ENCODE measurements at places on chromosomes 4 and X.

- DNase-seq, result no peak
These were observed 34.5 kb upstream of the SPRY1 start for GRCh38 chr4:123362103-123362502.

GRCh38 chr4:153472122-153473037 lies 6.2 kb downstream of the TMEM131L start:
- no peak for DNase-seq

DNA sequence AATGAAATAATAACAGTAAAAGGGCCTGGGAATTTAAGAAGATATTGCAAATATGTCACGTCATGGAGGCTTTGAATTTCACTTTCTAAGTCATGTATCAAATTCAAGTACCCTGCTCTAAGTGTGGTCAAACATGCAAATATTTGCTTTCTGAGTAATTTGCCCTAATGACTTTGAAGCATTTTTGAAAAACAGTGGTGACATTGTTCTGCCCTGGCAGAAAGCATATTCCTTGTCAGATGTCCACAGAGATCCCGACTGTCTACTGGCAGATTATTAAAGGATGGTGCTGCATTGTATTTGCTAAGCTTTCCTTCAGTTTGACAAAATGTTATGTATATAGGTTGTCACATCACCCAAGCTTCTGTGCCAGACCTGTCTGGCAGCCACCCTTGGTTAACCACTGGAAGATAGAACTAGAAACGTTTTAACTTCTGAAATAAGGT lies 92.5 kb downstream of the ANK2 start:
- DNase-seq, result peak; percentile 81

DNA sequence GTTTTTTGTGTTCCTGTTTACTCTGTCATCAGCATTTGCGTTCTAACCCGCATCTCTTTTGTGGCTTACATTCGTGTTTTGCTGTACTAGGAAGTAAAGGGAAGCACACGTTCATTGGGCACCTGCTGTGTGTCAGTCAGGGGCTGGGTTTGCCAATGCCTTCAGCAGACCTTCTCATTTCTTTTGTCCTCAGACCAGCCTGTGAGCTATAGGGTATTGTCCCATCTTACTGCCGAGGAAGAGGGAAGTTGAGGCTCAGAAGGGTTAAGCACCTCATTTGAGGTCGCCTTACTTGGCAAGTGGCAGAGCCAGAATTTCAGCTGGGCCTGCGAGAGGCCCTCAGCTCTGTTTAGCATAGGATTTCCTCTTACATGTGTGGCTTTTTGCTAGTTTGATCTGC lies 8.7 kb downstream of the TBC1D14 start:
- no peak for DNase-seq

- no peak for DNase-seq
These were observed 69.0 kb upstream of the ATOH1 start for GRCh38 chr4:93759506-93759905.

DNA sequence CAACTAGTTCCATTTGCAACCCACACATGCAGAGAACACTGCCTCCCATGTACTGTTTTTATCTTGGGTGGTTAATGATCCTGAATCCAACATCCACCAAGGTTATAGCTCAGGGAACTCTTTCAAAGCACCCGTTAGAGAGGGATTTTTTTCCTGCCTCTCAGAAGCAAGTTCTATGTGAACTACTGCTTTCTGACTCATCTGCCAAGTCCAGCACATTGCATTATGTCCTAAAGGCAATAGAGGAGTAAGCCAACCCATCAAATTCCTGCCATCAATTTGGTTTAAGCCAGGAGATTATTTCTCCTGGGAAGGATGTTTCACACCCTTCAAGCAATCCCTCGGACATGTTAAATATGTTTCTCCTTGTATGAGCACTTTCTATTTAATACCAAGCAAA lies 334.5 kb downstream of the GASK1B start:
- no peak for DNase-seq

DNA sequence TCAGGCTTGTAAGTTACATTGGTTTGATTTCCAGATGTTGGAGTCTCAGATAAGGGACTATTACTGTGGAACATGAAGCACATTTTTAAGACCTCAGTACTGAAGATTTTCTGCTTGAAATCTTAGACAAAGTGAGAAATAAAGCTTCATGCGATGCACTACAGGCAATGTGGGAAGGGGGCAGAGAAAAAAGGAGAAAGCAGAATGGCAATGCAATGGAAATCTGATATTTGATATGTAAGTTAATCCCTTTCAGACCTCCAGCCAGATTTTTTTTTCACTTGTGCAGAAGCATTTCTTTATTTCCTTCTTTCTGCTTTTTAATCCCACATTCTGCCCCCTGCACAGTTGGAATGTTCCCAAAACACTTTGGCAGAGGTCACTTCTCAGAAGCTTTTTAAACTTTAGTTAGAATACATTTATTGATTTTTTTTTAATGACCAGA lies 174.3 kb downstream of the ADGRL3 start:
- DNase-seq, result no peak
